GM23248 (cell line): ENCODE measurements at places on chromosomes 5 and 9.

- DNase-seq = peak; percentile 63
These were observed 161.6 kb downstream of the NR3C1 start for GRCh38 chr5:143241892-143242291.

- DNase-seq = no peak
These were observed 283.3 kb downstream of the NSG2 start for GRCh38 chr5:174328631-174329299.

GRCh38 chr9:120839146-120839545 lies 3.6 kb downstream of the PSMD5 start:
- DNase-seq = peak; percentile 52

- DNase-seq = no peak
These were observed 84.9 kb downstream of the GNA14 start for GRCh38 chr9:77563174-77563573.

DNA sequence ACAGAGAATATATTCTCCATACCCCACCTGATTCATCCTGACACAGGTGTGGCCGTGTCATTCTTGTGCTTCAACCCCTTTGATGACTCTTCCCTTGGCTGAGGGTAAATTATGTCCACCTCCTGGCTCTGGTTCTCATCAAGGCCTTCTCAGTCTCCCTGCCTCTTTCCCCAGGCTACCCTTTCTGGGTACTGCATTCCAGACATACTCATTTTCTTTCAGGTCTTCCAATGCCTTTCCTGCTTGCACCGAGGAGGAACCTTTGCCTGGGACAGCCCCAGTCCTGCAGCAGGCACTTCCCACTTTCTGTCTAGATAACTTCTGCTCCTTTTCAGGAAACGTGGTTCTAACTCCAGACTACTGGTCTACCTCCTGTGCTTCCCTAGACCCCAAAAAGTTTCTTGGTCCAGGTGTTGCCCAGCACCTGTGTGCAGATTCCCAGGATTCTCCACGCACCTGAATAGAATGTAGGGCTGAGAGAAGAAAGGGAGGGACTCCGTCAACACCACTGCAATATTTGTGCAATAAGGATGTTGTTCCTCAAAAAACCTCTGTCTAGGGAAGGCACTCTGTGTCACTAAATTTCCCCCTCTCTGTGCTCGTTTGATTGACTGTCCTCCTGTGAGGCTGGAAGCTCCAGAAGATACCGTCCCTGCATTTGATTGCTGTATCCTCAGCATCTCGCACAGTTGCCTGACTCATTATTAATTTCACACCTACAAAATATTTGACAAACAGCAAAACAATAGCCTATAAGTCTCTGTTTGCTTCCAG lies 255.4 kb upstream of the NFIL3 start:
- DNase-seq = no peak

- no peak for DNase-seq
These were observed 196.7 kb downstream of the RGS3 start for GRCh38 chr9:113660196-113660595.

DNA sequence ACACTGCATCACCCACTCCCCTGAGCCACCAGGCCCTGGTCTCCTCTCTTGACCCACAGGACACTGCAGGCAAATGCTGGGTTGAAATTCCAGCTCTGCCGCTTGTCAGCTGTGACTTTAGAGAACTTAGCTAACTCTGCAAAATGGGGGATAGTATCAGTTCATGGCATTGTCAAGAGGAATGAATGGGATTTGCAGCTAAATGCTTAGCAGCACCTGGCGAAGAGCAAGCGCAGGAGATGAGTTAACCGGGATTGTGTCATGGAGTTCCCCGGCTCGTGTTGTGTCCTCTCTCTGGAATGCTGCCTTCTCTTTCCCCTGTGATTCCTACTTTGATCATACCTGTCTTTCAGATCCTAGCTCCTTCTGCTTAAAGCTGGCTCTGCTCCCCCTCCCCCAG lies 67.1 kb downstream of the DAB2IP start:
- DNase-seq = peak; percentile 15

DNA sequence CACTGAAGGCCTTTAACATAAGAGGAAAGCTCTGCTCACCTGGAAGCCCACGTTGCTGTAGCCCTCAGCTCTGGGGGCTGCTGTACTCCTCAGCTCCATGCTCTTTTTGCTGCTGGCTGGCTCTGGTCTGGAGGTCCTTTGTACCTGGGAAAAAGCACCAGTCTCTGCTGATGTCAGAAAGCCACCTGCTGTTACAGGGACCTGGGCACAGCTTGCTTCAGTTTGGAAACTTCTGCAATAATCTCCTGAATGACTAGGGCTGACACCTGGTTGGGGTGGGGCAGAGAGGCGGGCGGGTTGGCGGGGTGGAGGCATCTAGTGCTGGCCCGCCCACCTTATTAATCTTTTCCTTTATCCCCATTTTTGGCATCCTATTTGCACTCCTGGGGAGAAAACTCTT lies at the start of gene SLC28A3:
Gene SLC28A3, minus strand, starts transcription at position 224 of the 400 bp plus-strand sequence. Its CDS starts 125 bp downstream, at position 99.
- no peak for DNase-seq

DNA sequence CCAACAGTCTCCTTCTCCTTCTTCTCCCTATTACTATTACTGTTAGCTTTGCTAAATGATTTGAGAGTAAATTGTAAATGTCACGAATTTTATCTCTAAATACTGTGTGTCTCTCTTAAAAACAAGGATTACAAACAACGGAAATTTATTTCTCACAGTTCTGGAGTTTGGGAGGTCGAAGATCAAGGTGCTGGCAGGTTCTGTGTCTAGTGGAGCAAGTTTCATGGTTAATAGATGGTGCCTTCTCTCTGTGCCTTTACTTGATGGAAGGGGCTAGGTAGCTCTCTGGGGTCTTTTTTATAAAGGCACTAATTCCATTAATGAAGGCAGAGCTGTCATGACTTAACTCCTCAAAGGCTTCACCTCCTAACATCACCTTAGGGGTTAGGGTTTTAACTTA lies 237.9 kb downstream of the MAN2A1 start:
- DNase-seq = no peak
